GM23248 (cell line): ENCODE measurements at places on chromosomes 7 and 10. TPM values are rescaled to one million over a fixed set of nuclear protein-coding genes. Genes with fewer than 3 reads are reported as not detected.

GRCh38 chr10:53479365-53479764 lies 706.8 kb upstream of the MBL2 start:
- H3K27ac ChIP-seq: no peak overlapping the region
- H3K27me3 ChIP-seq: no peaks in the 10 kb centered on the region
- no peak for DNase-seq
- no peak overlapping the region for H3K4me3 ChIP-seq

DNA sequence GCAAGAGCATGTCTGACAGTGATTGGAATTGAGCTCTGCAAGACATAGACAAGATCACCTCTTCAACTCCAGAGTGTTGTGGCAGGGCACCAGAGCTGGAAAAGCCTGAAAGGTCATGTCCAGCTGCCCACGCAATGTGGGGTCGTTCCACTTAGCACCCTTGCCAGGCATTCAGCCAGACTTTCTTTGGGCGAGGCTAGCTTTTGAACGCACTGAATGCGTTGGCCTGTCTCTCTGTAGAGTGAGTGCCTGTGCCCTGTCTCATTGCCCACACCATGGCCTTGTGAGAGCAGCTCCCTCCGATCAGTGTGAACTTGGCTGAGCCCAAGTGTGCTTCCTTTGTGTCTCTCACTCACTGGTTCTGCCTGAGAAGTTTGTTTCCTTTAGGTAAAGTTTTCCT lies 23.3 kb downstream of the UBTD1 start:
- H3K4me3 ChIP-seq: no peak overlapping the region
- H3K4me1 ChIP-seq: peaks cover 19% of the 10 kb centered on the region
- no peak for DNase-seq
- H3K27ac ChIP-seq: no peak overlapping the region

The PRRT4 gene
- not detected in 2 replicates for total RNA-seq

DNA sequence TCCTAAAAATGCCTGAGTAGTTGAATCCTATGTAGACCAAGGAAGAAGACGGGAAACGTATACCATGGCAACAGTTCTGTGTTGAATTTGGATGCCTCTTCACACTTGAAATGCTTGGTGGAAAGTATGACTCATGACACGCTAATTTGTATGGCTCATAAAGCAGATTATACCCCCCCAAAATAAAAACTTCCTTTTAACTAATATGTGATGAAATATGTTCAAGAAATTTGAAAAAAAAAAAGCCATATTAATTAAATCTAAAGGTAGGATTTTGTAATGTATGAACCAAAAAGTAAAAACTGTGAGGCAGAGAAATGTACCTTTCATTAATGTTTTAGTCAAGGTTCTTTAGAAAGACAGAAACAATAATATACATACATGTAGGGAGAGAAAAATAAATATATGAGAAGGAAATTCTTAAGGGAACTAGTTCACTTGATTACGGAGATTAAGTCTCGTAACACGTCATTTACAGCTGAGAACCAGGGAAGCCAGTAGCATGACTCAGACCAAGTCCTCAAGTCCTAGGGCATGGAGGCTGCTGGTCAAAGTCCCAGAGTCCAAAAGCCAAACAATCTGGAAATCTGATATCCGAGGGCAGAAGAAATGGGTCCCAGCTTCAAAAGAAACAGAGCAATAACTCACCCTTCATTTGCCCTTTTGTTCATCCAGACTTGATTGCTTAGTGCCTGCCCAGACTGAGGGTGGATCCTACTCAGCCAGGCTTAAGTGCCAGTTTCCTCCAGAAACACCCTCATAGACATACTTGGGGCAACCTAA lies 485.1 kb downstream of the SEMA3D start:
- no peaks in the 10 kb centered on the region for H3K36me3 ChIP-seq
- no peaks in the 10 kb centered on the region for H3K27me3 ChIP-seq
- DNase-seq: peak; percentile 87
- peak overlapping the region; percentile 78 for H3K27ac ChIP-seq
- H3K4me1 ChIP-seq: peaks cover 48% of the 10 kb centered on the region
- H3K4me3 ChIP-seq: no peak overlapping the region

DNA sequence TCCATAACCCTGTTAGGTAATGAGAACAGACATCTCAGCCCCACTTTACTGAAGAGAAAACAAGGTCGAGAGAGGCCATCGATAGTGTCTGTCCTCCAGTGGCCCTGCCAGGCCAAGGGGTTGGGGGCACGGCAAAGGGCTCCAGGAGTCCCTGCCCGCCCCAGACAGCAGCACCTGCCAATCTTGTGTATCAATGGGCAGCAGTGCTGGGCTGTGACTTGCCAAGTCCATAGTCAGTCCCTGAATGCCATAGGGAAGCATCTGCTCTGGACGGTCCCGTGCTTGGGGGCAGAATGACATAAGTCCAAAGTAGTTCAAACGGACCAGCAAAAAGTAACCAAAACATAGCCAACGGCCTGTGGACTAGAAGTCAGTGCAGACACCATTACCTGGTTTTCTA lies 33.2 kb downstream of the DLG5 start:
- no peak overlapping the region for H3K27ac ChIP-seq
- DNase-seq: no peak
- no peak overlapping the region for H3K4me3 ChIP-seq
- no peaks in the 10 kb centered on the region for H3K27me3 ChIP-seq

DNA sequence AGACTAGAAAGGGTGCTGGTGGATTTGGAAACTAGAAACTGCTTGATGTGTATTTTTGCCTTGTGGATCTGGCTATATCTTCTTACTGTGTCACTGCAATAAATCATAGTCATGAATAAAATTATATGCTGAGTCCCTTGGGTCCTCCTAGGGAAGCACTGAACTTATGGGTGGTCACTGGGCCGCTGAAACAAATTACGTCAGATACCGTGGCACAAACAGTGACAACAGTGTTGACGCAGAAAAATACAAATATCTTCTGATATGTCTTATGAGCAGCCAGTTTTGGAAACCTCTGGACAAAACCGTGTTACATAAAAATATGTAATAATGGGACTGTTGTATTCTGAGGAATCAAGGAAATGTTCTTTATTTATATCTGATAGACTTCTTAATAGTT lies 260.1 kb upstream of the SORCS1 start:
- no peaks in the 10 kb centered on the region for H3K36me3 ChIP-seq
- no peak overlapping the region for H3K27ac ChIP-seq
- no peaks in the 10 kb centered on the region for H3K4me1 ChIP-seq
- no peak overlapping the region for H3K4me3 ChIP-seq
- no peak for DNase-seq

GRCh38 chr10:17684537-17684936 lies 40.6 kb downstream of the STAM start:
- no peaks in the 10 kb centered on the region for H3K27me3 ChIP-seq
- no peak overlapping the region for H3K27ac ChIP-seq
- DNase-seq: no peak
- peaks cover 4% of the 10 kb centered on the region; the same call in 1 of the 2 replicates for H3K4me1 ChIP-seq
- H3K4me3 ChIP-seq: no peak overlapping the region
- H3K36me3 ChIP-seq: peaks cover 16% of the 10 kb centered on the region; the same call in 1 of the 2 replicates

GRCh38 chr7:110938165-110938564 lies 152.8 kb upstream of the LRRN3 start:
- DNase-seq: no peak
- H3K27me3 ChIP-seq: no peaks in the 10 kb centered on the region
- H3K27ac ChIP-seq: no peak overlapping the region
- 0 out of 2 replicates have a peak, but pooled peaks cover under 1% of the 10 kb centered on the region for H3K4me1 ChIP-seq

DNA sequence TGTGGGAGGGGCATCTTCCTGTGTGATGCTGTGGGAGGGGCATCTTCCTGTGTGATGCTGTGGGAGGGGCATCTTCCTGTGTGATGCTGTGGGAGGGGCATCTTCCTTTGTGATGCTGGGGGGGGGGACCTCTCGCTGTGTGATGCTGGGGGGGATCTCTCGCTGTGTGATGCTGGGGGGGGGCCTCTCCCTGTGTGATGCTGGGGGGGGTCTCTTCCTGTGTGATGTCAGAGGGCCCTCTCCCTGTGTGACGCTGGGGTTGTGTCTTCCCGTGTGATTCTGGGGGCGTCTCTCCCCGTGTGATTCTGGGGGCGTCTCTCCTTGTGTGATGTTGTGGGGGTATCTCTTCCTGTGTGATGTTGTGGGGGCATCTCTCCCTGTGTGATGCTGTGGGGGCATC lies 27.9 kb upstream of the DPYSL4 start:
- no peak overlapping the region for H3K27ac ChIP-seq
- H3K4me1 ChIP-seq: no peaks in the 10 kb centered on the region
- no peaks in the 10 kb centered on the region for H3K36me3 ChIP-seq
- H3K27me3 ChIP-seq: no peaks in the 10 kb centered on the region
- no peak for DNase-seq
- no peak overlapping the region for H3K4me3 ChIP-seq

DNA sequence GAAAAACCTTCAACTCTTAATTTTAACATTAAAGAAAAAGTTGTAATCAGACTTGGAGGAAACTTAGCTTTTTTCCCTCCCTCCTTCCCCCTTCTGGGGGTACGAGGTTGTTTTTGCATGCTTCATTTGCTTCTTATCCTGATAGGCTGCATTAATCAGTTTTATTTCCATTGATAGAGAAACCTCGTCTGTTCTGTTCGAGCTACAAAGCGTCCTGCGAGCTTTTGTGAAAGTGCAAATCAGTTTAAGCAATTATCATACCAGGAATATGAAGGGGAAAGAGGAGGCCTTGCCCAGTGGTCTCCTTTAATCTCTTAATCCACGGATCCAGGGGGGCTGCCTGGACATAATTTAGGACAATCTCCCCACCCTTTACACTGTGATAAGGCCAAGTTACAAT lies 7.5 kb downstream of the EMX2 start:
- no peak overlapping the region for H3K4me3 ChIP-seq
- no peak for DNase-seq
- no peaks in the 10 kb centered on the region for H3K27me3 ChIP-seq
- no peak overlapping the region for H3K27ac ChIP-seq
- H3K4me1 ChIP-seq: peaks cover 24% of the 10 kb centered on the region

DNA sequence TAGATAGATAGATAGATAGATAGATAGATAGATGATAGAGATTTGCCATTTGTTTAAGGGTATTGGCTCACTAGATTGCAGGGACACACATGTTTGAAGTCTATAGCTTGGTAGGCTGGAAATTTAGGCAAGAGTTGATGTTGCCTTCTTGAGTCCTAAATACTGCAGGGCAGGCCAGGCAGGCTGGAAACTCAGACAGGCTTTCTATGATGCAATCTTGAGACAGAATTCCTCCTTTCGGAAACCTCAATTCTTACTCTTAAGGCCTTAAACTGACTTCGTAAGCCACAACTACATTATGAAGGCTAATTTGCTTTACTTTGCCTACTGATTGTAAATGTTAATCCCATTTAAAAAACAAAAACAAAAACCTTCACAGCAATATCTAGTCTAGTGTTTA lies 322.9 kb upstream of the AKR1E2 start:
- H3K27ac ChIP-seq: no peak overlapping the region
- DNase-seq: peak; percentile 7
- no peak overlapping the region for H3K4me3 ChIP-seq
- H3K27me3 ChIP-seq: no peaks in the 10 kb centered on the region
- no peaks in the 10 kb centered on the region for H3K36me3 ChIP-seq
